ENCODE measurements at places on chromosomes 3 and 15. TPM values are rescaled to one million over a fixed set of nuclear protein-coding genes. Genes with fewer than 3 reads are reported as not detected.

The KNL1 gene
- total RNA-seq, result 33.8 TPM

DNA sequence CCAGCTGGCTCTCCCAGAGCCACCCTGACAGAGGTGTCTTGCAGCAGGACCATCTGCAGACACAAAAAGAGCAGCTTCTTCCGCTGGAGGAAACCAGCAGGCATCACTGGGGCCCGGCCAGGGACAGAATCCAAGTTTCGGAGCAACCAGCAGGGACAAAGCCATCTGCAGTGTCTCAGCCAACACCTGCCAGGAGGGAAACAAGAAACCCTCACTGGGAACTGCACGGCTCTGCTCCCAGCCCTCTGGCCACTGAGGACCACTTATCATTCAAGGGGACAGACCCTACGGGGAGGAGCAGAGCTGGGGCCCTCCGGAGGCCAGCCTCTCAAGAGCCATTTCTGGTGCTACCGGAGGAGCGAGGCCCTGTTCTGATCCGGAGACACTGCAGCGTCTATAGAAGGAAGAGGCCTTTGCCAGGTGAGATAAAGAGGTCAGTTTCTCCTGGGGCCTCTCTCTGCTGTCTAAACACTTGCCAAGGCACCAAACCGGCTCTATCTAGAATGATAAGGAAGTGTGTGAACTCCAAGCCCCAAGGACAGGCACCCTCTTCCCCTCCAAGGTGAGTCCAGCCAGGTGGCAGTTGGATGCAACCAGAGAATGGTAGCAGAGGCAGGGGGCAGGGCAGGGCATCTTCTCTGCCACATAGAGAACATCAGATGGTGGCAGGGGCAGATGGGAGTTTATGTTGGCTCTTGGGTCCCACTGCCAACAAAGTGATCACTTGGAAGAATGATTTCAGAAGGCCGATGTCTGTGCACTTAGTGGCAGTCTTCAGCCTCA is 89.0 kb downstream of the CHSY1 start:
- H3K27ac ChIP-seq, result no peak overlapping the region
- H3K4me3 ChIP-seq, result no peak overlapping the region
- peaks cover 2% of the 10 kb centered on the region for H3K36me3 ChIP-seq
- H3K27me3 ChIP-seq, result no peaks in the 10 kb centered on the region
- H3K4me1 ChIP-seq, result peaks cover 12% of the 10 kb centered on the region

GRCh38 chr3:131731709-131732108 is 228.9 kb upstream of the MRPL3 start:
- H3K36me3 ChIP-seq, result no peaks in the 10 kb centered on the region
- no peak overlapping the region for H3K4me3 ChIP-seq
- H3K27ac ChIP-seq, result no peak overlapping the region
- H3K4me1 ChIP-seq, result peaks cover 13% of the 10 kb centered on the region

The PDZRN3 gene
- not detected for total RNA-seq

The GRM7 gene
- not detected for total RNA-seq

DNA sequence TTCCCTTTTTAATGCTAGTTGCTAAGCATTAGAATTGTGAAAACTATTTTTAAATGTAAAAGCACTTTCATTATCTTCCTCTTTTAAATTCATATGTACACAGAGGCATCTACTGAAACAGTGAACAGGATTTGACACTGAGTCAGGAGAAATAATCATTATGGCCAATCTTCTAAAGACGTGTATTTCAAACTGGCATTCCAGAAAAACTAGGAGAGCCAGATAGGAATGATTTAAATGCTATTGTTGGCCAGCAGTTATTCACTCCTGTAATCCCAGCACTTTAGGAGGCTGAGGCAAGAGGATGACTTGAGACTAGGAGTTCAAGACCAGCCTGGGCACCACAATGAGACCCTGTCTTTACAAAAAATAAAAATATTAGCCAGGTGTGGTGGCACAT is 67.6 kb upstream of the RAP2B start:
- no peak overlapping the region for H3K27ac ChIP-seq
- no peaks in the 10 kb centered on the region for H3K36me3 ChIP-seq
- no peaks in the 10 kb centered on the region for H3K27me3 ChIP-seq
- H3K4me3 ChIP-seq, result no peak overlapping the region
- DNase-seq, result no peak

DNA sequence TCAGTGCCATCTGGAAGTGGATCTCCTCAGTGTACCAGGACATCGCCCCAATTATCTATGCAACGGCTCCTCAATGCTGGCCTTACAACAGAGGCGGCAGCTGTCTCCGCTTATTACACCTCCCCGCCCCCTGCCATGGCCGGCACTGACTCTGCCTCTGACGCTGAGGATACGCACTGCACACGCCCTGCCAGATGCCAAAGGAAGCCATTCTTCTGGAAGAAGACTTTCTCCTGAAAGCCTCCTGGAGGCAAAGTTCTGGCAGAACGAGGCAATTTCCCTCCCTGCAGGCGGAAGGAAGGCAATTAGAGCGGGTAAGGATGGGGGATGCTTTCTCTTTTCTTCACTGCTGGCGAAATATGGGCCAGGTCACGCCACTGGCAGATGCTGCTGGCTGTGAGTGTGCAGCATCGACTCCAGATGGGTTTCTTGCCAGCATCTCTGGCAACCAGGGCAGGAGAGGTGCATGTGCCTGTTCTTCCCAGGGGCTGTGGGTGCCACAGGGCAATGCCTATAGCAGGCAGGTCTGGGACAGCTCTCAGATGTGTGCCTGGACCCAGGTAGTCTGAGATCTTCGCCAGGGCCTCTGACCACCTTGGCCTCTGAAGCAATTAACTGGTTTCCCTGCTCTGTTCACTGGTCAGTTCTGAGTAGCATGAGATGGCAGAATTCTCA is 62.2 kb upstream of the MRPS22 start:
- DNase-seq, result no peak
- H3K4me1 ChIP-seq, result no peaks in the 10 kb centered on the region
- no peak overlapping the region for H3K4me3 ChIP-seq
- no peaks in the 10 kb centered on the region for H3K27me3 ChIP-seq
- H3K36me3 ChIP-seq, result no peaks in the 10 kb centered on the region

The LTK gene
- total RNA-seq, result 0.29 TPM

GRCh38 chr3:43686700-43687498 is 3.8 kb upstream of the ABHD5 start:
- no peak for DNase-seq
- no peaks in the 10 kb centered on the region for H3K36me3 ChIP-seq
- H3K4me3 ChIP-seq, result no peak overlapping the region
- H3K27ac ChIP-seq, result no peak overlapping the region

GRCh38 chr15:76310475-76311099 is 682 bp downstream of the ETFA start:
- peak overlapping the region; percentile 83 for H3K4me3 ChIP-seq
- H3K36me3 ChIP-seq, result no peaks in the 10 kb centered on the region
- DNase-seq, result peak; percentile 3
- H3K4me1 ChIP-seq, result peaks cover 45% of the 10 kb centered on the region

DNA sequence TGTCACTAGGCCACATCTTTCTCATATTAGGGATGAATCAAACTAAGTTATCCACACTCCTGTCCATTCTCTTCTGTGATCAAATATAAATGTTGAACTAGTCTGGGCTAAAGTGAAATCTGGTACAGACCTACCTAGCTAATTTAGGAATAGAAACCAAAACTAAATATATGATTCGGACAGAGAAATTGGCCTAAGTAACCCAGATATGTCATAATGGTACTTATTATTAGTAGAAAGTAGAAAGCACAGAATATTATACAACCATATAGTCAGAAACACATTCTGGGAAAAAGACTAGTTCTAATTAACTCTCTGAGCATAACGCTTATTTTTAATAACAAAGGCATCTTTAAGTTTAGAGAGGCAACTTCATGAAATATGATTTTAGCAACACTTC is 389.0 kb downstream of the LSAMP start:
- no peak overlapping the region for H3K4me3 ChIP-seq
- H3K36me3 ChIP-seq, result no peaks in the 10 kb centered on the region

The GAP43 gene
- not detected for total RNA-seq

- peaks cover 14% of the 10 kb centered on the region for H3K4me1 ChIP-seq
- H3K36me3 ChIP-seq, result no peaks in the 10 kb centered on the region
- no peak for DNase-seq
- H3K27me3 ChIP-seq, result no peaks in the 10 kb centered on the region
- no peak overlapping the region for H3K27ac ChIP-seq
Measured at GRCh38 chr3:146550070-146550615, 5.7 kb upstream of the PLSCR1 start.

The GPR62 gene
- total RNA-seq, result not detected

DNA sequence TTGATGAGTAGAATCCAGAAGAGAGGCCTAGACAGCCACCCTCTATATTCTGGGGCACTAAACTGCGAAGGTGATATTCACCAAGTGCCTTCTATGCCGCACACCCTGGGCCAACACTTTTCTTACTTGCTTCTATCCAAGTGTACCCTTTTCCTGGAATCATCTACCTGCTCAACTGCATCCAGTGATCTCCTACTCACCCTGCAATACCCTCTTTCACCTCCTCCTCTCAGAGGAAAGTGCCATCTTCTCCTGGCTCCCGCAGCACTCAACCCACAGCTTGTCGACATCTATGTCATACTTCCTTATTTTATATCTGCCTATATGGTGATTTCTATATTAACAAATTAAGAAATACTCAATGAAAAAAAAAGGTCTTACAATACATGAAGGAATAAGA is 28.6 kb upstream of the LMCD1 start:
- H3K27me3 ChIP-seq, result no peaks in the 10 kb centered on the region
- no peak overlapping the region for H3K4me3 ChIP-seq
- H3K4me1 ChIP-seq, result no peaks in the 10 kb centered on the region
- no peak overlapping the region for H3K27ac ChIP-seq
- no peak for DNase-seq

The DUOX1 gene
- total RNA-seq, result not detected

DNA sequence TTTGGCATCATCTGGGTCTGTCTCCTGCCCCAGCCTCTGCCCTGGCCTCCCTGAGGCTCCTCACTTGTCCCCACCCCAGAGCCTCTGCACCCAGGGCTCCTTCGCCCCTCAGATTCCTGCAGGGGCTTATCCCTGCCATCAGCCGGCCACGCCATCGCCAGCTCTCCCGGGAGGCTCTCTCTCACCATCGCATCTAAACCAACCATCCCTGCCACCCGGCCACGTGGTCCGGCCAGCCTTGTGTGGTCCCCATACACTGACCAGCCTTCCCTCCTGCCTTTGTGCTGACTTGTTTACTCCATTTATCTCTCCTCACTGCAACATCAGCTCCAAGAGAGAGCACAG is 134.3 kb upstream of the IQSEC1 start:
- DNase-seq, result no peak
- H3K4me3 ChIP-seq, result no peak overlapping the region
- H3K36me3 ChIP-seq, result no peaks in the 10 kb centered on the region

DNA sequence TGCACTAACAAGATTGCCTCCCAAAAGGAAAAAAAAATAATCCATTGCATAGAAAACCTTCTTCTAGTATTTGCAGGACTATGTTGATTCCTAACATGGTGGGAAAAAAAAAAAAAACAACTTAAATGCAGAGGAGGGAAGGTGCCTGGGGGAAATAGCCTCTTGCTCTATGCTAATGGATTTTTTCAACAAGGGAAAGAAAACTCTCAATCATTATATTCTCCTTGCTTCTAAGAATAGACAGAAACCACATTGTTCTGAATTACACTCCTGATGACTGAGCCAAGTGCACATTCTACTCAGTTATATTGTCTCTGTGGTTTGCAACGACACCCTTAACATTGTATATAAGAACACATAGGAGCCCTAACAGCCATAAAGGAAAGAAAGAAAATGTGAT is 760.2 kb downstream of the NAALADL2 start:
- no peaks in the 10 kb centered on the region for H3K27me3 ChIP-seq
- no peak for DNase-seq
- no peaks in the 10 kb centered on the region for H3K36me3 ChIP-seq
- H3K4me3 ChIP-seq, result no peak overlapping the region

- H3K36me3 ChIP-seq, result no peaks in the 10 kb centered on the region
- DNase-seq, result no peak
- H3K4me3 ChIP-seq, result no peak overlapping the region
- H3K27ac ChIP-seq, result no peak overlapping the region
- peaks cover 38% of the 10 kb centered on the region for H3K4me1 ChIP-seq
Measured at GRCh38 chr3:124115279-124115678, 123.4 kb upstream of the ROPN1 start.

The IL17RB gene
- total RNA-seq, result 2.3 TPM

DNA sequence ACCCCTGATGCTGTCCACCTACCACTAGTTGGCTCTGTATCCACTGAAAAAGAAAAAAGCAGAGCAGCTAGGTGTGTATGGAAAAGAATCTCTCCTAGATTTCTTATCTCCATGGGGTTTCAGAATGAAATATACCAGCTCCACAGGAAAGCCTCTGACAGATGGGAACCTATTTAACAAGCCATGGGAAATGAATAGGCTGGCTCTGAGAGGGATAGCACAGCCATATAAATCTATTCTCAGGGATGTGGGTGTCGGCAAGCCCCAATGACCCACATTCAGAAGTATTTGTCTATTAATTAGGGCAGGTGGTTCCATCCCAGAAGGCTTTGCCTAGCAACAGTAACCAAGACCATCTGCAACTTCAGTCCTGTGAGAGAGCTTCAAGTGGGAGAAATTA is 694.1 kb downstream of the AGBL1 start:
- no peaks in the 10 kb centered on the region for H3K36me3 ChIP-seq
- H3K4me3 ChIP-seq, result no peak overlapping the region
- H3K27me3 ChIP-seq, result no peaks in the 10 kb centered on the region
- H3K4me1 ChIP-seq, result no peaks in the 10 kb centered on the region

DNA sequence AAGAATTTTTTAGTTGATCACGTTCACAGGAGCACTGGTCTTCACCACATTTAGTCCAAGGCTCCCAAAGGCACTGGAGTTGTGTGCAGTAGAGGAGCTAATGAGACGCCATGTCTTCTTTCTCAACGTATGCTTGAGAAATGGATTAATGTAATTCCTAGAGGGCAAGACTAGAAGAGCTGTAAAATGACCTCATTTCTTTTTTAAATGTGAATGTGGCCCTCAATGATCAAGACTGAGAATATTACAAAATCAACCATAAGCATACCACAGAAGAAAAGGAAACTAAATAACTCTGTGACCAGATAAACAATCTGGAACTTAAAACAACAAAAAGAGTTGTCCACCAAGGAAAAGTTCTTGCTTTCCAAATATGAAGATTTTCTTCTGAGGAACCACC is 112.1 kb upstream of the THBS1 start:
- no peak overlapping the region for H3K27ac ChIP-seq
- H3K4me1 ChIP-seq, result no peaks in the 10 kb centered on the region
- no peaks in the 10 kb centered on the region for H3K27me3 ChIP-seq
- H3K4me3 ChIP-seq, result no peak overlapping the region
- H3K36me3 ChIP-seq, result no peaks in the 10 kb centered on the region

DNA sequence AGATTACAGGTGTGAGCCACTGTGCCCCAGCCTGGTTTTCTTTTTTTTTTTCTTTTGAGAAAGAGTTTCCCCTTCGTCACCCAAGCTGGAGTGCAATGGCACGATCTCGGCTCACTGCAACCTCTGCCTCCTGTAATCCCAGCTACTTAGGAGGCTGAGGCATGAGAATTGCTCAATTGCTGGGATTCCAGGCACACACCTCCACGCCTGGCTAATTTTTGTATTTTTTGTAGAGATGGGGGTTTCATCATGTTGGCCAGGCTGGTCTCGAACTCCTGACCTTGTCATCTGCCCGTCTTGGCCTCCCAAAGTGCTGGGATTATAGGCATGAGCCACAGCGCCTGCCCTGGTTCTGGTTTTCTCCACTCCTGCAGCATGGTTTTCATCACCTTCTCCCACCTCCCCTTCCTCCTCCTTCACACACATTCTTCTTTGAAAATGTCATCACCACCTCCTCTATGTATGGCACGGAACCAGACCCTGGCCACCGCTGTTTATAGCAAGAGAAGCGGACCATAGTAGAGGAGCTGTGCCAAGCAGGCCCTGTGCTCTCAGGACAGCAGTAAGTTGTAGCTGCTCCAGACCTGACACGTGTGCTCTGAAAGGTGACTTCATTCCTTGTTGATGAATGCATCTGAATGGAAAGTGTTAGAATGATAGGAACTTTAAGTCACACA is 14.6 kb upstream of the AHSG start:
- DNase-seq, result peak; percentile 37
- H3K27me3 ChIP-seq, result no peaks in the 10 kb centered on the region
- no peak overlapping the region for H3K27ac ChIP-seq
- H3K4me3 ChIP-seq, result no peak overlapping the region

Measured in PC-3 (cell line).